Activated CD4-positive, alpha-beta T cell treated with anti-CD3 and anti-CD28 coated beads, Interleukin-2, amount 10 ng/mL, durations not matched to agents 7 days and 5 days (primary cell): ENCODE measurements at places on chromosomes 5 and 9. TPM values are rescaled to one million over a fixed set of nuclear protein-coding genes. Genes with fewer than 3 reads are reported as not detected.

DNA sequence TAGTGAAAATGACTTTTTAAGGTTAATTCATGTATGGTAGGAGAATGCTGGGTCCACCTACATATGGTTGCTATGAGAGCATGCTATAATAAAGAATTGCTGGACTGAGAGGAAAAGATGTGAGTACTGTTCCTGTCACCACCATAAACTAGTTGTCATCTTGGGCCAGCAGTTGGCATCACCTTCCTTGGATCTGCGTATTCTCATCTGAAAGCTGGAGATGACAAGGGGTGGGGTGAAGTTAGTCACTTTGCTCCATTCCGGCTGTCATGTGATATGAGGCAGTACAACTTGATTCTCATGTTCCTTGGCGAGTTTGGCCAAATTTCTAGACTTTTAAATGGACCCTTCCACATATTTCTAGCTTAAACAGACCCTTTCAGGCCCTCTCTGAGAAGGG lies 33.3 kb downstream of the PIP5K1B start:
- H3K4me3 ChIP-seq = no peak overlapping the region
- DNase-seq = no peak
- no peaks in the 10 kb centered on the region for H3K4me1 ChIP-seq
- H3K27ac ChIP-seq = no peak overlapping the region
- H3K27me3 ChIP-seq = peaks cover 13% of the 10 kb centered on the region
- H3K36me3 ChIP-seq = no peaks in the 10 kb centered on the region

- DNase-seq = peak; percentile 53
- H3K36me3 ChIP-seq = peaks cover 57% of the 10 kb centered on the region
- peaks cover 92% of the 10 kb centered on the region for H3K4me1 ChIP-seq
- peak overlapping the region; percentile 69 for H3K4me3 ChIP-seq
Measured at GRCh38 chr5:14593326-14594021, 11.9 kb downstream of the OTULINL start.

- no peaks in the 10 kb centered on the region for H3K27me3 ChIP-seq
- H3K27ac ChIP-seq = peak overlapping the region; percentile 90
- peaks cover 51% of the 10 kb centered on the region for H3K36me3 ChIP-seq
- H3K4me3 ChIP-seq = peak overlapping the region; percentile 66
Measured at GRCh38 chr9:2022560-2022959, 7.4 kb downstream of the SMARCA2 start.

DNA sequence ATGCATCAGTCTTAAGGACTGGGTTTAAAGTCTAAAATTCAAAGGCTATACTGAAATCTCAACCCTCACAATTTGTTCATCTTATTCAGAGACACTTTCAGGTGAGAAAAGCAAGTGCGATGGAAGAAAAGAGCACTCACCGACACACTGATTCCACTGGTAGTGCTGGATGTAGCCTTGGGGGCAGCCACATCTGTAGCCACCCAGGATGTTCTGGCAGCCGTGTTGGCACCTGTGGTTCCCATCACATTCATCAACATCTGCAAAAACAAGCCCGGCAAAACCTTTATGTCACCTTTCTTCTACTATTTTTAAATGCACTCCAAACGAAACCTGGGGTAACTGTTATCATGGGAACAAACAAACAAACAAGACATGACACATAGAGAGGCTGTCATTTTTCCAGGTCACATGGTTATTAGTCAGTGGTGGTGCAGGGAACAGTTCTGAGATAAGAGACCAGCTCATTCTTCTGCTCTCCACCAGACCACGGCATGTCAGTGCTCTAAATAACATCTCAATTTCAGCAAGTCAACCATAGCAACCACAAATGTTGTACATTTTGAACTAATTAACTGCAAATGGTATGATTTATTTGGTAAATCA lies 188.4 kb downstream of the SLC12A2 start:
- no peak for DNase-seq
- H3K4me3 ChIP-seq = no peak overlapping the region
- no peaks in the 10 kb centered on the region for H3K36me3 ChIP-seq
- no peaks in the 10 kb centered on the region for H3K4me1 ChIP-seq

DNA sequence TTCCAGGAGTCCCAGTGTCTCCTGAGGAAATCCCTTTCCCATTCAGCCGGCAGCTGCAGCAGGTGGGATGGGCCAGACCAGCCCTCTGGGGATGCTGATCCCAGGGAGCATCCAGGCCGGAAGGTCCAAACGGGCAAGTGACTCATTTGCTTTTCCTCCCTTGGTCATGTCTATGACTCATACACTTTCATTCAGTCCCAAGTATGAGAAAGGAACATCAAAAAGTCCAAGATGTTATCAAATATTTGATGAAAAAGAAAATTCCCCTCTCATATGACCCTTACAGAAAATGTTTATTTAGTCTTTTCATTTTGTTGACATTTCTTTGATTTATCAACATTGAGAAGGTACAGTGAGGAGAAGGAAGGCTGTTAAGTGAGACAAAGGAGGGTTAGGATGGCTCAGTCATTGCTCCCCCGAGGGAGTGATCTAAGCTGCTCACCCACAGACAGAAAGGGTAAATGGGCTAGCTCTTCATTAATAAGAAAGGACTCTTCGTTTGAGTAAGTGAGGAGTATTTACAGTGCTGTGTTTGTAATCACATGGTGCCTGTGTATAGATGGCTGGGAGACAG lies 117.6 kb upstream of the ANKRD55 start:
- no peaks in the 10 kb centered on the region for H3K27me3 ChIP-seq
- no peak overlapping the region for H3K4me3 ChIP-seq
- no peak for DNase-seq
- H3K27ac ChIP-seq = no peak overlapping the region

DNA sequence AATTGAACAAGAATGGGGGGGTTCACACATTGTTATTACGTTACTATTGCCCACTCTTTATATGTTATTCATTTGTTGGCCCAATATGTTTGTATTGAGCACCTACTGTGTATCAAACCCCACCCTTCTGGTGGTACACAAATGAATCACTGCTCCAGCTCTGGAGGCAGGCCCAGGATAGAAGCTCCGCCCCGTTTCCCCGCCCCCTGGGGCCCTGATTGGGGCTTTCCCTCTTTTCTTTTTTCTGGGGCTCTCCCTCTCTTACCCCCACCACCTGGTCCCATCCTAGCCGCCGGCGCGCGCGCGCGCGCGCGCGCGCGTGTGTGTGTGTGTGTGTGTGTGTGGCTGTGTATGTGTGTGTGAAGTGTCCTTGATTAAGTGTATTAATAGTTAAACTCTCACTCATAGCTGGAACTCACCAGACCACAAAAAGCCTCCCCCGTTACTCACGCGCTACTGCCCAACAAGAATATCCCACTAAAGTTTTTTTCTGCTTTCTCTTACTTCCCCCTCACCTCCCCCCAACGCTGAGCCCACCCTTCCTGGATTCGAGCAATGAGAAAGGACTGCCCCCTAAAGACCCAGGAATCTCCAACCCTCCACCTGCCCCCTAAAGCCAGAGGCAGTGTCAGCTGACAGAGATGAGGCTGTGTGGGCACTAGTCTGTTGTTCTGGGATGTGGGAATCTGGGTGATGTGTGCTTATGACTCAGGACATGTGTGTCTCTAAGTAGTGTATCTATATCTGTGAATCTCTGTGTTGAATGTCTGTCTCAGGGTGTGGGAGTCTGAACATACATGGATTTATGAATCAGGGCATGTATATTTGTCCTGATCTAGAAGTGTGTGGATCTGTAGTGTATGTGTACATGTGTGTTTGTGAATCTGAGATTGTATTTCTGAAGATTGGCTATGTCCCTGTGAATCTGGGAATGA lies 4.0 kb downstream of the CXXC5 start:
- no peaks in the 10 kb centered on the region for H3K36me3 ChIP-seq
- H3K27ac ChIP-seq = no peak overlapping the region
- H3K27me3 ChIP-seq = peaks cover 61% of the 10 kb centered on the region
- peak; percentile 53 for DNase-seq
- H3K4me3 ChIP-seq = no peak overlapping the region
- peaks cover 28% of the 10 kb centered on the region for H3K4me1 ChIP-seq

DNA sequence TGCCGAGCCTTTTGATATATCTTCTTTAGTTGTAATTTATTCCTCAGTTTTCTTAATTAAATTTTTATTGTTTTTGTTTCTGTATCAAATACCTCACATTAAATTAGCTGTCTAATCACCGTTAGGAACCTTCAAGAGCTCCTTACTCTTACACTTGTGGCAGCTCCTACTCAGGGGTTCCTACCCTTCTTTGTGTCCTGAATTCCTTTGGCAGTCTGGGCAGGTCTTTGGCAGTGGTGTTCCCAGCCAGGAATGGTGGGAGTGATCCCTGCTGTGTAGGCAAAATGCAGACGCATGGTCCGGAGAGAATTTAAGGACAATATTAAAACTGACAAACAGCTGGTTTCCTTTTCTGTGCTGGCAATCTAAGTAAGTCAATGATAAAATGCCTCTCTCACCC lies 41.8 kb downstream of the MAST4 start:
- H3K4me3 ChIP-seq = no peak overlapping the region
- H3K27me3 ChIP-seq = peaks cover 16% of the 10 kb centered on the region

DNA sequence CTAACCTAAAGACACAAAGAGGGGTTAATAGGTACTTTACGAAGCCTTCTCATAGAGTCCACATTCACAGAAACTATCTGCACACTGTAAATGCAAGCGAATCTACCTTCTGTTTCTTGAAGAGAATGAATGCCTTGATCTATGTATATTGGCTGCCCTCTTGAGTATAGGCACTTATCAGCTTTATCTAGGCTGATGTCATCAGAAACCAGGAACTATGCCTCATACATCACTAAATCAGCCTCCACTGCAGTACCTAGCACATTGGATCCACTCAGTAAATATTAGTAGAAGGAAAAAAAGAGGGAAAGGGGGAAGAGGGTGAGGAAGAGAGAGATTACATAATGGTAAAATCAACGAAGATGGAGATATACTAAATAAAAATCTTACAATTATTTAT lies 477.1 kb downstream of the CAAP1 start:
- H3K36me3 ChIP-seq = no peaks in the 10 kb centered on the region
- no peak overlapping the region for H3K27ac ChIP-seq
- no peaks in the 10 kb centered on the region for H3K27me3 ChIP-seq

- H3K4me3 ChIP-seq = no peak overlapping the region
- no peaks in the 10 kb centered on the region for H3K27me3 ChIP-seq
- H3K4me1 ChIP-seq = peaks cover 2% of the 10 kb centered on the region
- H3K36me3 ChIP-seq = no peaks in the 10 kb centered on the region
- DNase-seq = no peak
- no peak overlapping the region for H3K27ac ChIP-seq
Measured at GRCh38 chr5:149872351-149873040, 72.1 kb downstream of the PDE6A start.

DNA sequence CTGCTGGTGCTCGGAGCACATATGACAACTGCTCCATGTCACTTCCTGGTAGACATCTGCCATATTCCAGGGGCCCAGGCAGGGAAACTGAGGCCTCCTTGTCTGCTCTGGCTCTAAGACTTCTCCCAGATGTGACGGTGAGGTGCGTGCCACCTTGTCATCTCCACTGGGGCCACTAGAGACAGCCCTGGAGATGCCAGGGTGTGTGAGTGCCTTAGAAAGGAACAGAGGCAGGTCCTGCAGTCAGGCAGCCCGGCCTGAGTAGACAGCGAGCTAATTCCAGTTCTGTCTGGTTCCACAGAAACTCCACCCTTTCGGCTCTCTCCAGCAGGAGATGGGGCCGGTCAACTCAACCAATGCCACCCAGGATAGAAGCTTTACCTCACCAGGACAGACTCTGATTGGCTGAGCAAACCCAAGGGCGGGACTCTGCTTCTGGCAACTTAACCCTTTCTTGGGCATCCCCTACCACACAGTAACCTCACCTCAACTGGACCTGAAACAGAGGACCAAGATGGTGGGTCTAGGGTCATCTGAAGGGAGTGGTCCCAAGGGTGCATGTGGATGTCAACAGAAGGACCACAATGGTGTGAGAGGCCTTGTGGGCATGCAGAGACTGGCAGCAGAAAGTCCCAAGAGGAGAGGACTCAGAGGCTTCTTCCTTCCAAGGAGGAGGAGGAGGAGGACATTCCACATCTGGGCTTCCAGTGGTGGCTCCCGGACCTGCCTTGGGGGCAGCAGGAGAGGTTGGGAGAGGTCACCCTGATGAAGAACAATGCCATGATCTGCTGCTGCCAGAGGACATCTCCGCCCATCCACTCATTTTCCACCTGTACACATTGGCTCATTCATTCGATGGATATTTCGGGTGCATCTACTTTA lies 77.7 kb downstream of the RGS3 start:
- no peak overlapping the region for H3K4me3 ChIP-seq
- no peak for DNase-seq
- no peak overlapping the region for H3K27ac ChIP-seq
- H3K27me3 ChIP-seq = no peaks in the 10 kb centered on the region
- H3K4me1 ChIP-seq = no peaks in the 10 kb centered on the region
- peaks cover 5% of the 10 kb centered on the region for H3K36me3 ChIP-seq

DNA sequence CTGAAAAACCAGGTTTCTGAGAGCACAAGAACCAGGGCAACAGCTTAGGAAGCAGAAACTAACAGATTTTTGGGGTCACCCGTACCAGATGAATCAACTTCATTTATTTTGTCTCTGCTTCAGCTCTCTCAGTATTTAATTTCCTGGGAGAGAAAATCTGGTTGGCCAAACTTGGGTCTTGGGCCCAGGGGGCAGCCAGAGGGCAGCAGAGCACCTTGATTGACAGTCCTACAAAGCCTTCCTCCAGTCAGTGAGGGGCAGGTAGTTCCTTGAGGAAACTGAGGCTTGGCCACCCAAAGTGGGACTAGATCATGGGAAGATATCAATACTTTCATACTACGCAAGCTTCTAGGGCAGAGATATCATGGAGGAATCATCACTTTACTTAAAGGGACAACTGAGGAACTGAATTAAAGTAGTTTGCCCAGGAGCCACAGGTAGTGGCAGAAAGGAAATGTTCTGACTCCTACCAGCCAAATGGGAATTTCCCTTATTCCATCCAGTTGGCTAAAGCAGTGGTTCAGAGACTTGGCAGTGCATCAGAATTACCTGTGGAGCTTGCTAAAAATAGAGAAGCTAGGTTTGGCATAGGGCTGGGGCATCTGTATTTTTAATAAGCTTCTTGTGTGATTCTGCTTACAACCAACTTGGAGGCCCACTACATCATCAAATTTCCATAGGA lies 21.5 kb upstream of the ARHGAP26 start:
- H3K27me3 ChIP-seq = peaks cover 4% of the 10 kb centered on the region
- no peak overlapping the region for H3K27ac ChIP-seq
- H3K36me3 ChIP-seq = no peaks in the 10 kb centered on the region
- no peak overlapping the region for H3K4me3 ChIP-seq

DNA sequence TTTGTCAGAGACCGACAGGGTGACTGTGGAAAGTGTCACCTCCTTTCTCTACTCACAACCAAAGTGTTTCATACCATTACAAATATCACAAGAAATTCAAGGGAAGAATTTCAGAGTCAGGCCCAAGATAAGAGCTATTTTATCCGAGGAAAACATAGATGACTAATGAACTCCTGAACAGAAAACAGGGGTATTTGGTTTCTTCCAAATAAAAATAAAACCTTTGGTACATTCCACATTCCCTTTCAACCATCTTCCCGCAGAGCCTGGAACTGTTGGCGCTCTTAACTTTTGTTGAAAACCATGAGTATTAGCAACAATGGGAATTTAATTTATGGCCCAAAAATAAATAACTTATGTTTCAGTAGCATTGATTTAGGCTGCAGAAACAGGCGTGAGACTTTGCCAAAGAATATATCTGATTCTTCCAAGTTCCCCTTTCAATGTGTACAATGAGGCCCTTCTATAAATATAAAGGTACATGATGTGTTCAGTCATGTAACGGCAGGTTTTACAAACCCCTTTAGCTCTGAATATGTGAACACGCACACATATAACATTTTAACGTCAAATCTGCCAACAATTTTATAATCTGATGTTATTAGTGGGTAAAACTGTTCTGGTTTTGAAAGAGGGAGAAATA lies 69.5 kb downstream of the RETREG1 start:
- peaks cover 8% of the 10 kb centered on the region for H3K4me1 ChIP-seq
- H3K4me3 ChIP-seq = no peak overlapping the region
- H3K27me3 ChIP-seq = no peaks in the 10 kb centered on the region
- no peak overlapping the region for H3K27ac ChIP-seq
- H3K36me3 ChIP-seq = peaks cover 6% of the 10 kb centered on the region

The DPP7 gene
- total RNA-seq = 206 TPM

The PALM2AKAP2 gene
- not detected for total RNA-seq

The CLINT1 gene
- total RNA-seq = 68.4 TPM

The RALGPS1 gene
- 2.2 TPM for total RNA-seq

The CDC25C gene
- total RNA-seq = 15.8 TPM
